ENCODE measurements at places on chromosomes 2 and 18. TPM values are rescaled to one million over a fixed set of nuclear protein-coding genes. Genes with fewer than 3 reads are reported as not detected.

The GULP1 gene
- polyA plus RNA-seq, result 33.3 TPM

DNA sequence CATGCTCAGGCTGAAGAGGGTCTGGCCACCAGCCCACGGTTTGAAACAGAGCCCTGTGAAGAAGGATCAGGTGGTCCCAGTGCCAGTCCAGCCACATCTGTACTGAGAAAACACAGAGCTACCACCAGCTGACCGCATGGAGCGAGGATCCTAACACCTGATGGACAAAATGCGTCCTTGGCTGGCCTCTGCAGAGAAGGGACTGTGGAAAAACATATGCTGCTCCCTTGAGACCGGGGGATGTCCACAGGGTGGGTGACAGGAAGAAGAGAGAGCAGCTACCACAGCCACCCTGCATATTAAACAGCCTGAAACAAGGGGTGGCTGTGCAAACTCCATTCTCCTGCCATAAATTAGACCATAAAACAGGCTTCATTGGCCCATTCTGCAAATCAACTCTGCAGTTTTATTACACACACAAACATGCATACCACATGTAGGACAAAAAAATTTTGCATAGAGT, 137.2 kb downstream of the BCL2 start:
- DNase-seq, result peak; percentile 42
- peak overlapping the region; percentile 53 for H3K27ac ChIP-seq
- H3K36me3 ChIP-seq, result no peaks in the 10 kb centered on the region
- H3K4me1 ChIP-seq, result peaks cover 60% of the 10 kb centered on the region
- no peaks in the 10 kb centered on the region for H3K27me3 ChIP-seq

The WNT6 gene
- 0.24 TPM for polyA plus RNA-seq

DNA sequence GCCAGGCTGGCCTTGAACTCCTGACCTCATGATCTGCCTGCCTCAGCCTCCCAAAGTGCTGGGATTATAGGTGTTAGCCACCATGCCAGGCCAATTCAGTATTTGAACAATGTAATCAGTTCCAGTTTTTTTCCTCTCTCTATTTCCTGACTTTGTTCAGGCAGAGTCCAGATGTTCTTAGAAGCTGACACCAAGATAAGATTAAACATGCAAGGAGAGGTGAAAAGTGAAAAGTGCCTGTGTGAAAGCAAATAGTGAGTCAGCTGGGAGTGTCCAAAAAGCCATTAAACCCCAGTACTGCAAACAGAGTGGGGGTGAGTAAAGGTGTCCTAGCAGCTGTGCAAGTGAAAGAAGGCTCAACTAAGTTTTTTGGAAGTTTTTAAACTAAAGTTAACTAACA, 231.5 kb downstream of the PTH2R start:
- no peaks in the 10 kb centered on the region for H3K36me3 ChIP-seq
- H3K4me3 ChIP-seq, result no peak overlapping the region
- H3K27me3 ChIP-seq, result no peaks in the 10 kb centered on the region
- DNase-seq, result peak; percentile 23
- H3K27ac ChIP-seq, result no peak overlapping the region

Data from large intestine (tissue), 12 donors.